ENCODE measurements at places on chromosomes 2 and 18. TPM values are rescaled to one million over a fixed set of nuclear protein-coding genes. Genes with fewer than 3 reads are reported as not detected.

DNA sequence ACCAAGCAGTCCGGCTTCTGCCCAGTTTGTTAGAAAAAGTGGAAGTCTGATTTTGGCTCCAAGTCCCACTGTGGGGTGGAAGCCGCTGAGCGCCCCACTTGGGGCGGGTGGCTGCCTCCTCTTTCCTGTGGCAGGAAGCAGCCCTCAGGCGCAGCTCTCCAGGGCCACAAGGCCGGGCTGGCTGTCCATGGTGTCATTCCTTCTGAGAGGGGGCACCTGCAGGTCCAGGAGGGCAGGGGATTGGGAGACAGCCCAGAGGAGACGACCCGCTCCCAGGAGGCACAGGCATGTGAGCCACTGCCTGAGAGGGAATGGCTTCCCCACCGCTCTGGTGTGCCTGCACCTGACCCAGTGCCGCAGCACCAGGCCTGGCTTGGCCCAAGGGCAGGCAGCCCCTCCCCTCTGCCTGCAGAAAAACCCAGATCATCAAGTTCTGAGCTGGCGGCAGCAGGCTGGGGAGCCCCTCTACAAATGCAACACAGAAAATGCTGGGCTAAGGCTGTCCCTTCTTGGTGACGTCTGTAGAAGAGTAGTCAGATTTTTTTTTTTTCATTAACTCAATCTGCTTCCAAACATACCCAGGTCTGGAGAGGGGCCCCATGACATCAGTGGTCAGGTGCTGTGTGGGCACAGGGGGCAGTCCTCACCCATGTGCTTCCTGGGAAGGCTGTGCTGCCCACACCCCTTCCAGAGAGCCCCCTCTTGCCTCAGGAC, 38.4 kb downstream of the HS6ST1 start:
- no peaks in the 10 kb centered on the region for H3K27me3 ChIP-seq
- H3K4me3 ChIP-seq = no peak overlapping the region
- DNase-seq = peak; percentile 66
- peaks cover 65% of the 10 kb centered on the region for H3K4me1 ChIP-seq
- peak overlapping the region; percentile 71 for H3K27ac ChIP-seq
- H3K36me3 ChIP-seq = peaks cover 7% of the 10 kb centered on the region

DNA sequence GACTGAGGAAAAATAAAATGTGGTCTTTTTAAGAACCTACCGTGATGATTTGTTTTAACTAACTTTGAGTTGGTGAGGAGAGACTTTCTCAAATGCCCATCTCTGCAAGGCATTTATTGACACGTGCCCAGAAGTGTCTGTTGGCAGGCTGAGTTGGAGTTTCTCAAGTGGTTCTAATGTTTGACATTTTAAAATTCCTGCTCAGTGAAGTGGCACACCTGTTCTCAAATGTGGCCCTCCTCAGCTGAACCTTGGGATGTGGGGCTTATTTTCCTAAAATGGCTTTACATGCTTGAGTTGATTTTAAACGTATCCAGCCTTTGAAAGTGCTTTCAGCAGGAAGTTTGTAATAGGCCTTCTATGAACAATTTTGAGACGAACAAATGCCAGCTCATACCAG, 876 bp upstream of the CAVIN2 start:
- H3K4me1 ChIP-seq = peaks cover 5% of the 10 kb centered on the region
- no peaks in the 10 kb centered on the region for H3K36me3 ChIP-seq
- no peak overlapping the region for H3K4me3 ChIP-seq
- H3K27me3 ChIP-seq = peaks cover 4% of the 10 kb centered on the region

- H3K27me3 ChIP-seq = peaks cover under 1% of the 10 kb centered on the region
- DNase-seq = no peak
- no peaks in the 10 kb centered on the region for H3K36me3 ChIP-seq
- no peaks in the 10 kb centered on the region for H3K4me1 ChIP-seq
- no peak overlapping the region for H3K4me3 ChIP-seq
Observed at GRCh38 chr2:19743641-19744040, 158.1 kb downstream of the TTC32 start.

DNA sequence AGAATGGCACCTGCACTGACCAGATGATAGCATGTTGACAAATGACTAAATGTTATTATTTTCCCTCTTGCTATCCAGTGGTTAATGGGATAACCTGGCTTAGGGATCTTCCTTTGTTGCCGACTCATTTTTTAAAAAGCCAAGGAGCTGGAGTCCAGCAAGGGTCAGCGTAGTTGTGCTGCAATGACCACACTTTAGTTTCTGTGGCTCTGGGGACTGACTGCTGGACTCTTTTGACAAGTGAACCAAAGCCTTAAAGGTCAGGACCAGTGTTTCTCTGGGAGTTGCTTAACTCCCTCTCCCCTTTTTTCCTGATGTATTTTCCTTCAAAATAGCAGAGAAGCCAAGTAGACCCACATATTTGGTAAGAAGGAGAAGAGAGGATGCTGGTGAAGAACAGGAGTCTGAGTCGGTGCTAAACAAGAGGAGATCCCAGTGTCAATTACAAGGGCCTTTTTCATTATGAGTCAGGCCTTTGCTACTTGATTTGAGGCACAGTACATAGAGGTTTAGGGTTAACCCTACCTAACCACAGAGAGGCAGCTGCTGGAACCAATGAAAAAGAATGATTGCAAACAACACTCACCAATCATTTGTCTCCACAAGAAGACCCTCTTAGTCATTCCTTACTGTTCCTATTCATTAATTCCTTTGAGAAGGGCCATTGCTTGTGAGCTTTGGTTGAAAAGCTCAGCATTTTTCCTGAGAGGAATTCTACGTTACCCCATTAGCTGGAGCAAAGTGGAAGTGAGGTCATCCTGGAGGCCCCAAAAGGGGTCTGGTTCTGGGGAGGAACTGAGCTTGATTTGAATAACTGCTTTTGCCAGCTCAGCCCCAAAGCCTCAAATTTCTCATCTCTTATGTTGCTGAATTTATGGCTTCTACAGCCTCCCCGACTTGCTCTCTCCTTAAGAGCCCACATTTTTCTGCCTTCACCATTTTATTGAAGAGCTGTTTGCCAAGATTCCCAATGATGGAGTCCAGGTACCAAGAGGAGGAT, 137.6 kb upstream of the HNMT start:
- no peak for DNase-seq
- H3K27me3 ChIP-seq = no peaks in the 10 kb centered on the region
- no peak overlapping the region for H3K27ac ChIP-seq
- no peaks in the 10 kb centered on the region for H3K36me3 ChIP-seq

- no peak for DNase-seq
- peak overlapping the region; percentile 27 for H3K27ac ChIP-seq
- H3K36me3 ChIP-seq = no peaks in the 10 kb centered on the region
- H3K27me3 ChIP-seq = no peaks in the 10 kb centered on the region
Observed at GRCh38 chr2:108492364-108492763, 41.9 kb upstream of the LIMS1 start.

GRCh38 chr2:215899141-215900074, 113.9 kb downstream of the MREG start:
- H3K4me1 ChIP-seq = no peaks in the 10 kb centered on the region
- H3K4me3 ChIP-seq = no peak overlapping the region
- H3K27ac ChIP-seq = no peak overlapping the region
- H3K27me3 ChIP-seq = no peaks in the 10 kb centered on the region
- H3K36me3 ChIP-seq = no peaks in the 10 kb centered on the region

DNA sequence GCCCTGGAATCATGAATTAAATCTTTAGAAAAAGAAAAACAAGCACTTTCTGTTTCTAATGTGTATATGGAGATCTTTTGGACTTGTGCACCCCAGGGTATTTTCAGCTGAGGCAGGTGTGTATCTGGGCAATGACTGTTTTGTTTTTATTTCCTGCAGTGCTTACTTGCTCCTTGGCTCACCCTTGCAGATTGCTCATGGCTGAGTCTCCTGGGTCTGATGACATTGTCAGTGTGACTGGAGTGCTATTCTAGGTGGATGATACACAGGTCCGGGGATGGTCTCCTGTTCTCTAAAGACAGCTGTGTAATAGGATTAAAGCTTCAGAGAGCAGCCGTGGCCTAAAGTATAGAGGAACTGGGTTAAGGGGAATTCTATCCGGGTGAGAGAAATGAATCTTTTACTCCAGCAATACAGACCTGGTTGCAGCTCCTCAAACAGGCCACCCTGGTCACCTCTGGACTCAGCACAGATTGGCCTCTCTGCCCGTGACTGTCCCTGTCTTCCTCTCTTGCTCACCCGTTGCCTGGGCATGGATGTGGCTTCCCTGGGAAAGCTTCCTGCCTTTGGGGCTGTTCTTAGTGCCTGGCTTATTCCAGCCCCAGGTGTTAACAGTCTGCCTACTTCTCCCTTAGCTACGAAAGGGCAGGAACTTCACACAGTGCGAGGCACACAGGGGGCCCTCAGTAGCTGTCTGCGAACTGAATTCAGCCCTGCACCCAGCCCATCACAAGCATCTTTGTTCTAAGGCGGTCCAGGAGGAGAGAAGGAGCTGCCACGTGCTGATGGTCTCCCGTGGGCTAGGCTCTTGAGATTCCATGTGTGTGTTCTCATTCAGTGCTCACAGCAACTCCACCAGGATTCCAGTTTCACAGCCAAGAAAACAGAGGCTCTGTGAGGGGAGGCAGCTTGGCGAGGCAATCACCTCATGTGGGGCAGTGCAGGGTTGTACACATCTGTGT, 84.3 kb downstream of the ACOXL start:
- H3K27me3 ChIP-seq = no peaks in the 10 kb centered on the region
- H3K27ac ChIP-seq = no peak overlapping the region
- no peaks in the 10 kb centered on the region for H3K36me3 ChIP-seq
- DNase-seq = no peak

DNA sequence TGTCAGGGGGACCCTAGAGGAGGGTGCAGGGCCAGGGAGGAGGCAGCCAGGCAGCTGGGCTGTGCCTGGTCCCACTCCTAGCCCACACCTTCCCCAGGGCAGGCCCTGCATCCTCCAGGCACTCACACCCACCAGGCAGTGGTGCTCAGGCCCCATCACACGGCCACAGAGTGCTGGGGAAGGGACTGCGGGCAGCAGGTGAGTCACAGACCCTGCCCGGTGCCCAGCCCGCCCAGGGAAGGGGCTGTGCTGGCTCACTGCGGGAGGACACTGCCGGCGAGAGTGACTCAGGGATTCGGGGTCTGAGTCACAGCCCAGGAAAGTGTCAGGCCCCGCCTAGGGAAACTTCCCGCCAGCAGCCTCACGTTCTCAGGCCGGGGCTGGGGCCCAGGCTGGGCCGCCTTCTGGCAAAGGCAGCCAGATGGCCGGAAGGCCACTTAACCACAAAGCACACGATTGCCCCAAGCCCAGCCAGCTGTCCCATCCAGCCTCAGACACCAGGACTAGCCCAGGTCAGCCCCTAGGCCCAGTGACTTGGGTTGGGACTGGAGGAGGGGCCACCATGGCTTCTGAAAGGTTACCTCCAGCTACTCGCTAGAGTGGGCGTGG, 42.2 kb downstream of the BIN1 start:
- DNase-seq = peak; percentile 98
- H3K4me3 ChIP-seq = no peak overlapping the region
- H3K27me3 ChIP-seq = no peaks in the 10 kb centered on the region
- H3K36me3 ChIP-seq = peaks cover 42% of the 10 kb centered on the region
- H3K27ac ChIP-seq = peak overlapping the region; percentile 6

DNA sequence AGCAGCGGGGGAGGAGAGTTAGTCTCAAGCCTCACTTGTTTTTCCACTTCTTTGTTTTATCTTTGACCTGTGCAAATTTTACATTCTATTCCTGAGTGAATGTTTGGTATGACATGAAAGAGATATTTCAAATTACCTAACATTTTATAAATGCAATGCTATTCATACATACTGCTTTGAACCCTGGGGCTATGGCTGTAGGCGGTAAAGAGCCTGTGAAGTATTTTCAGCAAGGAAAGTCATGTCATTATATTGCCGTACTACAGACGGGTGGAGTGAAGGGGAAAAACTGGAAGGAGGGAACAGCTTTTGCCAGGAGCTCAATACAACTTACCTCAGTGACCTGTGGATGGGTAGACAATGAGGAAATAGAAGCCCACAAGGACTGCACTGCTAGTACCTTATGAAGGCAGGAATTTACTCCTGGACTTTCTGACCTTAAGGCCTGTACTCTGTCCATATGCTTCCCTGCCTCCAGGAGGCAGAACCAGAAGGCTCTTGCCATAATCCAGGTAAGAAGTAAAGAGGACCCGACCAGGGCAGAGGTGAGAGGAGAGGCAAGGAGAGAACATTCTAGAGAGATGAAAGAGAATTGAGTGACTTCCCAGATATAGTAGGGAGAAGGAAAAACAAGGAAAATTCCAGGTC, 28.4 kb upstream of the TET3 start:
- H3K4me1 ChIP-seq = peaks cover 8% of the 10 kb centered on the region
- peaks cover 59% of the 10 kb centered on the region for H3K36me3 ChIP-seq
- no peaks in the 10 kb centered on the region for H3K27me3 ChIP-seq
- no peak overlapping the region for H3K27ac ChIP-seq

GRCh38 chr18:47448956-47449355, 197.5 kb upstream of the SKOR2 start:
- H3K36me3 ChIP-seq = no peaks in the 10 kb centered on the region
- no peak for DNase-seq
- no peak overlapping the region for H3K27ac ChIP-seq
- no peak overlapping the region for H3K4me3 ChIP-seq

- H3K27ac ChIP-seq = no peak overlapping the region
- H3K4me1 ChIP-seq = no peaks in the 10 kb centered on the region
- DNase-seq = no peak
- no peaks in the 10 kb centered on the region for H3K27me3 ChIP-seq
- H3K36me3 ChIP-seq = no peaks in the 10 kb centered on the region
Observed at GRCh38 chr2:9239616-9240015, 33.0 kb downstream of the ASAP2 start.

The SCYGR4 gene
- total RNA-seq = not detected

The RAB6C gene
- 0.14 TPM for total RNA-seq

The VWC2L gene
- total RNA-seq = not detected

The EFEMP1 gene
- 117 TPM for total RNA-seq

The LRP1B gene
- total RNA-seq = 5.4 TPM

Data from adrenal gland (tissue), 19 donors.